Stimulated activated CD8-positive, alpha-beta memory T cell treated with anti-CD3 and anti-CD28 coated beads, Interleukin-7, amount 100 ng/mL, for 24 hours (primary cell): ENCODE measurements at places on chromosomes 12 and 14.

DNA sequence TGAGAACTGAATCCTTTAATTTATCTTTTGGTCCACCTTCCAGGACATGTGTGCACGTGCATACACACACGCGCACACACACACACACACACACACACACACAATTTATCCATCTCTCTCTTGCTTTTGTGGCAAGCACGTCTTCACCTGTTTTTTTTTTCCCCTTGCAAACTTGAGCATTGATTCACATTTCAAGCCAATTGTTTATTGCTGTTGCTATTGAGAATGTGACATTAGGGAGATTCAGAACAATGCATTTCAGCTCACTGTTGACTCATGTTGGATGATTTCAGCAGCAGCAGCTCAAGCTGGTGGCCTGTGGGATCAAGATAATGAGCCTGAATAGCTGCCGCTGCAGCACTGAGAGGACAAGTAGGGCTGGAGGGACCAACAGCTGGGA lies 128.9 kb downstream of the SNAPC1 start:
- no peak for DNase-seq

GRCh38 chr14:77041881-77042545 lies 13.5 kb upstream of the IRF2BPL start:
- no peak for DNase-seq

- no peak for DNase-seq
Observed at GRCh38 chr14:44653641-44654040, 146.6 kb upstream of the FSCB start.

DNA sequence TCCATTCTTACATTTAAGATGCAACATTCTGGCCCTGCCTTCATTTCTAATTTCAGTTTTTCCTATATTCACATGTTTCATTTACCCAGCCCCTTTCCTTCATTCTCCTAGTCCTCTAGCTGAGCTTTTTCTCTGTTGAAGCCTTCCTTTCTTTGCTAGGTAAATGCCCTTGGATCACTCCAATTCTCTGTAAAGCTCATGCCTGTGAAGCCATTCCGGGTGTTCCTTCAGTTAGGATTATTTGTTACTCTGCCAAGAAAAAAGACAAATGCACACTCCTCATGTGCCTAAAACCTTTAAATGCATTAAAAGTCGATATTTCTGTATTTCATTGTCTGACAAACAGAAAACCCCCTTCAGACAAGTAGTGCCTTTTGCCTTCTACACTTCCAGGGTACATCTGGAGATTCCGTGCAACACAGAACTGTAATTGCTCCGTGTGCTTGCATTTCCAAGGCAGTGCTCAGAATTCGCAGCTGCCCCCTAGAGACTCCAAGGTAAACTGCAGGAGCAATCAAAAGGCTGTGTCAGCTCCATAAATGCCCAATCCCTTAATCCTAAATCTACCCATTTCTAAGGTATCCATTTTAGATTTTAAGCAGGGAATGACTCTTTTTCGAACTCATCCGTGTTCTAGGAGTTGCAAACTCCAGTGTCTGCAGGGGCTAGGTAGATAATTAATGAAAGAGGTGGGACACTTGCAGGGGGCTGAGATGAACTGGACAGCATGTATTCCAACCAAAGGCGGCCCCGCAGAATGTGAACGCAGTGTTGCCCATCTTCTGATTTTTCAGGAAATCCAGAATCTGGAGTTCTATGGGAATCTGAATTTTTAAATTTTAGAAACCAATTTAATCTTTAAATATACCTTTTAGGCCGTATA lies 320.2 kb downstream of the GRIN2B start:
- DNase-seq, result peak; percentile 2

- no peak for DNase-seq
Observed at GRCh38 chr14:102610968-102611811, 18.7 kb downstream of the RCOR1 start.

DNA sequence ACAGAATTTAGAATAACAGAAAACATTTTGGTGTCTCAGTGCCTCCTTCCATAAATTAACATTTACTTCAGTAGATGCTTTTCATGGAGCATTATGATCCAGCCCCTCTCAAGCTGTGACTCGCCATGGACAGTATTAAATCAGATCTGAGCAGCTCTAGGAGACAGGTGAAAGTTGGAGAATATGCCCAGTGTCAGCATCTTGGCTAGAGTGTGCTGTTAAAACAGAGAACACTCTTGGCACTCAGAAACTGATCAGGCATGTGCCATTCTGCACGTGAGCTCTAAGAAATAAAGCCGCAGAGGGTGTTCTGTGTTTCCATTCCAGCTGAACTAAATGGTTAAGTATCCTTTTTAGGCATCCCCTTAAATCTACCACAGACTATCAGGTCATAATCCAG lies 68.0 kb downstream of the DIP2B start:
- DNase-seq, result no peak

- no peak for DNase-seq
Observed at GRCh38 chr14:69408331-69408960, 10.0 kb downstream of the SLC39A9 start.

GRCh38 chr14:63478010-63478409 lies 65.2 kb downstream of the PPP2R5E start:
- DNase-seq, result no peak

DNA sequence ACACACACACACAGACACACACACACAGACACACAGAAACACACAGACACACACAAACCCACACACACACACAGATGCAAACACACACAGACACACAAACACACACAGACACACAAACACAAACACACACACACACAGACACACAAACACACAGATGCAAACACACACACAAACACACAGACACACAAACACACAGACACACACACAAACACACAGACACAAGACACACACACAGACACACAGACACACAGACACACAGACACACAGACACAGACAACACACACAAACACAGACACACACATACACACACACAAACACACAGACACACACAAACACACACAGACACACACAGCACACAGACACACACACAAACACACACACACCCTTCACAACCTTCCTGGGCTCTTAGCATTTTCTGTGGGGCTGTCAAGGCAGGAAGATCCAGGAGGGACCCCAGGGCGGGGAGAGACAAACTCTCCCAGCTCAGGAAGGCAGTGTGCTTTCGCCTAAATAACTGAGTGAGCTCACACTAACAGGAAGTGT lies 24.2 kb upstream of the INF2 start:
- no peak for DNase-seq

DNA sequence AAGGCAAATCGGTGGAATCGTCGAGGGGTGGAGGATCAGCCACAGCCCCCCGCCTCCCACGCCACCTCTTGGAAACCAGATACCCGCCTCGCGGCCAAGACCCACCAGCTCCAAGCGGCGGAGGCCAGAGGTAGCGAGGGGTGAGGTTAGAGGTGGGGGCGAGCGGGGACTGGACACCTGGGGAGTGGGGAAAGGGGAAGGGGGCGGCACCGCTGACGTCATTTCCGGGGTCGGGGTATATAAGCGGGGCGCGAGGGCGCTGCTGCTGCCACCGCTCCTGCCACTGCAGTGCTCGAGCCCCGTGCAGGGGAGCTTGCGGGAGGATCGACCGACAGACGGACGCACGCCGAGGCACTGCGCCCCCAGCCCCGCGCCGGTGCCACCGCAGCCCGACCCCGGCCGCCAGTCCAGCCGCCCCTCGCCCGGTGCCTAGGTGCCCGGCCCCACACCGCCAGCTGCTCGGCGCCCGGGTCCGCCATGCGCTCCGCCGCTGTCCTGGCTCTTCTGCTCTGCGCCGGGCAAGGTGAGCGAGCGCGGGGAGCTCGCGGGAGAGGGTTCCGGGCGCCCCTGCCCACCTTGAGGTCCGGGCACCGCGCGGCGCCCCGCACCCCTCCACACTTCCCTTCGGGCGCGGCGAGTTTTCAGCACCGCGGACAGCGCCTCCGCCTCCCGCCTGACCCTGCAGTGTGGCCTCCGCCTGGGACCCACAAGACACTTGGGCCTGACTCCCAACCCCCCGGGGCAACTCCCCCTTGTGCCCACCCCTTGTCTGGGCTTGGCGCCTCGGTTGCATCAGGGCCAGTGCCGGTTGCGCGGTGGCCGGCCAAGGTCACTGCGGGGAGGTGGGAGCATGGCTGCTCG lies at the start of gene CHGA:
Gene CHGA, plus strand, starts transcription at position 268 of the 861 bp plus-strand sequence. Its CDS starts 210 bp downstream, at position 478.
- DNase-seq, result peak; percentile 12

GRCh38 chr14:51546603-51547258 lies 105.0 kb upstream of the FRMD6 start:
- DNase-seq, result no peak

DNA sequence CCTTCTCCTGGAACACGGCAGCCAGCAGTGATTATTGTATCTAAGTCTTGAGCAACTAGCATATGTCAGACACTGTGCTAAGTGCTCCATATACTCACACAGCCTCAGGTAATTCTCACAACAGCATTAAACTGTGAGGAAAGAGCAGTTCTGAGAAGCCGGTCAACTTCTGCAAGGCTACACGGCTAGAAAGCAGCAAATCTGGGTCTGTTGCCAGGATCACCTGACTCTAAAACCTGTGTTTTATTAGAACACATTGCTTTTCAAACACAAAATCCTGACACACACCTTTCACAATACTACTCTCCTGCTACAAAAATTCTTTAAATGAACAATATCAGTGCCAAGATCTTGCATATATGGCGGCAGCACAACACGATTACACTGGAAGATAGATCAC lies 49.8 kb upstream of the CRACR2A start:
- DNase-seq, result no peak

- DNase-seq, result no peak
Observed at GRCh38 chr14:50039734-50040400, 76.5 kb downstream of the VCPKMT start.

DNA sequence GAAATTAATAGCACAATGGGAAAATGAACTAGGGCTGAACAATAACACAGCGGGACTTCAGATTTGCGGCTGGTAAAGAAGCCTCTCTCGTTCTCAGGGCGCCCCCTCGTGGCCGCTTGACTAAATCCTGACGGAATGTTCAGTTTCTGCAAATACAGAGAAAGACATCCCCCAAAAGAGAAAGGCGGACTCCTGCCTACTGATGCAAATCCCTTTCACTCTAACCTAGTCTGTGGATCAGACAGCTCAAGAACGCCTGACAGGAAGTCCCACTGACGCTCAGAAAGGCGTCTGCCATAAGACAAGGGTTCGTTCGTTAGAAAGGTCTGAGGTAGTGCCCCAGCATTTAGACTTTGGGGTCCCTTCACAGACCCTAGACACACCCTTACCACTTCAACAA lies 2.5 kb downstream of the NUAK1 start:
- DNase-seq, result peak; percentile 76

- no peak for DNase-seq
Observed at GRCh38 chr12:100845095-100845494, 50.5 kb downstream of the ANO4 start.

GRCh38 chr12:132044661-132045412 lies 95.1 kb downstream of the EP400 start:
- no peak for DNase-seq

DNA sequence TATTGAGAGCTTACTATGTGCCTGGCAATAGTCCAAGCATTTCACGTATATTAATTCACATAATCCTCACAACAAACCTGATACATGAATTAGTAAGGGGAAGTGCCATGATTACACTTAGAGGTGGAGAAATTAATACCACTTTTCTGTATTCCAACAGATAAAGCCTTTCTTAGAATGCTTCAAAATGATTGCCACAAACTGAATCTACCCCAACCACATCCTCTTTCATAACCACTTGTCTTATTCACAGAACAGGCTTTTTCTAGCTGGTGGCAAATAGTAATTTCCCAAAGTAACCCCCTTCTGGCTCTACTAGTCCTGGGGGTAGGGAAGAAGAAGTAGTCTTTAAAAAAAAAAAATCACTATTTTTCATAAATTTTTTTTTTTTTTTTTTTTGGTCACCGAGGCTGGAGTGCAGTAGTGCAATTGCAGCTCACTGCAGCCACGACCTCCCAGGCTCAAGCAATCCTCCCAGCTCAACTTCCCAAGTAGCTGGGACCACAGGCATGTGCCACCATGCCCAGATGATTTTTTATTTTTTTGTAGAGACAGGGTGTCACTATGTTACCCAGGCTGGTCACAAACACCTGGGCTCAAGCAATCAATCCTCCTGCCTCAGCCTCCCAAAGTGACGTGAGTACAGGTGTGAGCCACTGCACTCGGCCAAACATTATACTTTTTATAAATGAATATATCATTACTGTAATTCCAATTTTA lies 59.0 kb upstream of the ARID2 start:
- DNase-seq, result no peak

GRCh38 chr12:88720785-88721650 lies 140.7 kb upstream of the KITLG start:
- DNase-seq, result no peak

DNA sequence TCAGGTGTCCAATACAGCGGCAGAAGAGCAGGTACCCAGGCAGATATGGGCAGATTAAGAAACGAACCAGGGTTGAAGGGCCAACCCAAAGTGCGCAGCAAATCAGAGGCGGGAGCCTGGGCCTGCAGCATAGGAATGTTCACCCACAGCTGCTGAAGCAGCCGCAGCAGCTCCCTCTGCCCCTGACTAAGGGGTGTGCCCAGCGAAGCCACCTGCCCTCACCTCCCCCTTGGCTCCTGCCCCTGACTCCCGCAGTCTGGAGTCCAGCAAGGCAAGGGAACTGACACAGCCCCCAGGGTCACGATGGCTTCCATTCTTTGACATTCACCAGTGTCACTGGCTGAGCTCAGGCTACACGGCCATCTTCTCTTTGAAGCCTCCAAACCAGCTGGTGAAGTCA lies 27.3 kb upstream of the ZFP36L1 start:
- DNase-seq, result no peak

GRCh38 chr12:127414636-127415035 lies 852.3 kb upstream of the TMEM132C start:
- DNase-seq, result no peak

GRCh38 chr14:45095143-45095542 lies 11.2 kb downstream of the PRPF39 start:
- no peak for DNase-seq

DNA sequence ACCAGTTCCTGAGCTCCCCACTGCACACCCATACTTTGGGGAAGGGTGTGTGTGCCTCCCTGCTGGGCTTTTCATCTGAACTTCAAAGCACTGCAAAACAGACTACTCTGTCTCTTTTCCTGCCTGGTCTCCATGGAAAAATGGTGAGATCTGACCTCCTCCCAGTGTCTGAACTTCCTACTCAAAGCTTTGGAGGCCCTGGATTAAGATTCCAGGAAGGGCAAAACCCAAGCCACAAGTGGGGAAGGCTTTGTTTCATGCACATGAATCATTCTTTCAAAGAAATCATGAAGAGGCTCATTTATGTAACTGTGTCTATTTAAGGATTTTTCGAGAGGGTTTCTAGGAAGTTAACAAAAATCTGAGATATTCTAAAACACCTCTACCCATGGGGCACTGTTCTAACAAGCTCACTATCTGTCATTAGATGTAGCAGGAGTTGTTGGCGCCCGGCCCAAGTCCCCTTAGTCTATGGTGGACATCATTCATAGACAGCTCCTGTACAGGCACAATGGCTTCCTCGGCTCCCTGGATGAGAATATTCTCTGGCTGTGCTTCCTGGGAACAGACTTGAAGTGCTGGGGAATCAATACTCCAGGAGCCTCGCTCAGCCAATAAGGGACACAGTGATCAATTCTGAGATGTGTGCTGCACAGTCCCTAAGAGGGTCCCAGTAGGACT lies 224.0 kb downstream of the KTN1 start:
- no peak for DNase-seq
